ENCODE measurements at places on chromosomes 5 and 9.

DNA sequence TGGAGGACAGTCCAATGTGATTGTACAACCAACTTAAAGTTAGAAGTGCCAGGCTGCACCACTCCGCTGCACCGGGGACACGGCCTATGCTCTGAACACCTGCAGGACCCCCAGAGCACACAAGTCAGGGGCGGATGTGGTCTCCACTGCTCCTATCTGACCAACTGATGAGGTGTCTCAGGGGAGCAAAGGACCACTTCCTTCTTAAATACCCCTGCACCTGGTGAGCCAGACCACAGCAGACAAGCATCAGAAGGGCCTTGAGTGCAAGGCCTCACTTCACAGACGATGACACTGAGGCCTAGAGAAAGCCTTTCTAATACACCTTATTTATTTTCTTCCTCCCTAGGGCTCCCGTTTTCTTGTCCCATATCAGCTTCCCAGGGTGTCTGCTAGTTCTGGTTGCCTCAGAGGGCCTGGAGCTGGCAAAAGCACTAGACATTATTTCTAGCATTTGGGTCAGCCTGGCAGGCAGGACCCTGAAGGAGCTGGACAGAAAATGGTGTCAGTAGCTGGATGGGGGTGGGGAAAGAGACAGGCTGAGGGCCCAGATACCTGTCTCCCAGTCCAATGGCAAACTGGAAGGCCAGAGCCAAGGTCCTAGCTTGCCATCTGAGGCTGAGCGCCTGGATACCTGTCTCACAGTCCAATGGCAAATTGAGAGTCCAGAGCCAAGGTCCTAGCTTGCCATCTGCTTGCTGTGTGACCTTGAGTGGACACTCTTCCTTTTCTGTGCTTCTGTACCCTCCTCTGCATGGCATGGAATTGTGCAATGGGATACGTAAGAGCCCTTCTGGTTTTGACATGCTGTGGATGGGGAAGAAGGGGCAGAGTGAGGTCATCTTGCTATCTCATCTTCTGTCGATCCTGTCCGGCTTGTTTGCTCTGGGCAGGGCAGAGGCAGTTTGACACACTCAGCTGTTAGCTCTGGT is 9.0 kb downstream of the CCDC69 start:
- no peak for DNase-seq

- peak; percentile 56 for DNase-seq
Measured at GRCh38 chr9:91253488-91253887, 108.2 kb downstream of the AUH start.

- DNase-seq: no peak
Measured at GRCh38 chr5:81751836-81752643, 1.1 kb upstream of the SSBP2 start.

DNA sequence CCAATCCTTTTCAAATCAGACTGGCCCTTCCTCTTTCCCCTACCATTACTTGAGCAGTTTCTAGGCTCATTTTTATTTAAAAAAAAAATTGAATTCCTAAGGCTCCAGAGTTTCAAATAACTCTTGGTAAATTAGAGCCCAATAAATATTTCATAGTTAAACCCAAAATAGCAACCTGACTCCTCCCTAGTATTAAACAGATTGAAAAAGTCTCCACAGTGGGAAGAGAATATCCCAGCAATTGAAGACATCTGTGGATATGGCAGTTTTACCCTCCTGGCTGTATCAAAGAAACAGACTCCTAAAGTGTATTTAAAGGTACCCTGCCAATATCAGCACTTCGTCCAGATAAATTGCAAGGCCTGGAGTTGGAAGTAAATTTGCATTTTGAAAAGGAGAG is 52.7 kb upstream of the GDNF start:
- no peak for DNase-seq

GRCh38 chr5:2997179-2997578 is 245.7 kb upstream of the IRX2 start:
- no peak for DNase-seq

GRCh38 chr9:87148331-87149104 is 201.2 kb upstream of the GAS1 start:
- DNase-seq: no peak

GRCh38 chr9:97944612-97945011 is 6.6 kb upstream of the HEMGN start:
- DNase-seq: no peak

DNA sequence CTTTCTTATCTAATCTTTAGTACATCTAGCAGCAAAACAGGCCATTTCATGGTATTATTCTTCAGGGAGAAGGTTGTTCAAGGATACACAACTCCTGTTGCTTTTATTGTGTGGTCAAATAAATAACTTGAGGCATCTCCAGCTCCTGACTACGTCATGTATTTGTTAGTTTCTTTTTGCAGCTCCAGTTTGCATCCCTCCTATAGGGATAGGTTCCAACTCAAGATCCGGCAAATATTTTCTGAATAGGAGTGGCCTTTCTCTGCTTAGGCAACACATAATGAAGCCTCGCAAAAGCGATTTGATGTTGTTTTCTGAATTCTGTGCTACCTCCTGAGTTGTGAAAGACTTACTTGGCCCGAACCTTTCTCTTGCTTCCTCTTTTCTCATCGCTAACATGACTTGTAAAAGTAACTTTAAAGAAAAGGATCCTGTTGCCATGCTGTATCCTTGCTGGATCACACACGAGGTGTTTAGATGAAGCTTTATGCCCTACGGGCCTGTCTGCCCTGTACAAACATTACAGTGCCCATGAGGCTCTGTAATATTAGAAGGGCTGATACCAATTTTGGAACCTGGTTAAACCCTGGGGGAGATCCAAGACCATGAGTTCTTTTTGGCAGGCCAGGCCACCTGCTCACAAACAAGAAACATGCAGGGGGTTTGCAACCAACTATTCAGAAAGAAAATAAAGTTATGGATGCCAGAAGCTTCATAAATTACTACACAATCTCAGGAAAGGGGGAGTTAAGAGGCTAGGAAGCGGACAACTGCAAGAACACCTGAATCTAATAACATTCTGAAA is 149.8 kb upstream of the FGF10 start:
- no peak for DNase-seq

- DNase-seq: no peak
Measured at GRCh38 chr5:50655067-50655809, 11.2 kb upstream of the PARP8 start.

GRCh38 chr5:54844905-54845566 is 140.4 kb downstream of the ESM1 start:
- DNase-seq: peak; percentile 76

DNA sequence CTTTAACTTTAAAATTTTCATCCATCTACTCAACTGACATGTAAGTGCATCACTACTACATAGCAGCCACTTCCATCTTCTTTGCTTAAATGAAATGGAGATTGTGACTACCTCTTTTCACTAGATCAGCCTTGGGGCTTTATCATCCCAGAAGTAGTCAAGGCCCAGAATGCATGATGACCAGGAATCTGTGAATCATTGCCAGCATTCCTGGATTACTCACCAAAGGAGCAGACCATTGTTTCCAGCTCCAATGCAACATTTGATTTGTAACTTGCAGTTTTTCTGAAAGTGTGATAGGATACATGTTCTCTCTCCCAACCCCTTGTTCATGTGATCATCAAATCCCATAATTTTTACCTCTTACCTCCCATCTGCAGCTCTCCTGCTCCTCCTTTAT is 65.1 kb downstream of the PLPPR1 start:
- DNase-seq: no peak

DNA sequence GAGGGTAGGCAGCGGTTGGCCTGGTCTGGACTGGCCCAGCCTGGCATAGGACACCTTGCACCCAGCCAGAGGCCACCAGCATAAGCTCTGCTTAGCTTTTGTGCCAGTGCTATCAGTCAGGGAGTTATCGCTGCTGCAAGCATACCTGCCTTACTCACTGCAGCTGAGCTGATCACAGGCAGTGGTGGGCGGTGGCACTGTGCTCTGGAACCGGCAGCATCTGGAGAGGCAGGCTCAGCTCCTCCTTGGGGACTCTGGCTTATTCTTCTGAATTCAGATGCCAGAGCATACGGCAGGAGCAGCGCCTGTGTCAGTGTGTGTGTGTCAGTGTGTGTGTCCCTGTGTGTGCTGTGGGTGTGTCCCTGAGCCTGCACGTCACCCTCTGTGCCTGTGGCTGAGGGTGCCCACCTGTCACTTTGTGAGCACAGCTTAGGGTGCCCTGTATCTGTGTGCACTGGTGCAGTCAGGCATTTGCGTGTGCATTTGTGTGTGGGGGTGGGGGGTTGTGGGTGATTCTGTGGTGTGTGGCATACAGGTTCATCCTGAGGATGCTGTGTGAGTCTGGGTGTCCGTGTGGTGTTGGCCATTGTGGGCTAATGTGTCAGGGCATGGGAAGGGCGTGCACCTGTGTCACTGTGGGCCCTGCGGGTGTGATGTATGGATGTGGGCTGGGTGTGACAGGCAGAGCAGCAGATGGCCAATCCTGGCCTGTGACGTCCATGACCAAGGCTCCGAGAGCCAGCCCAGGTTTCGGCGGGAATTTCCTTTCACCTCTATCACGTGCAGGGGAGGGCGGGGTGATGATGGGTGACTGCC is 23.5 kb downstream of the LMX1B start:
- no peak for DNase-seq

- no peak for DNase-seq
Measured at GRCh38 chr5:14794583-14795230, 76.9 kb downstream of the ANKH start.

- no peak for DNase-seq
Measured at GRCh38 chr9:26604076-26604662, 288.4 kb downstream of the CAAP1 start.

DNA sequence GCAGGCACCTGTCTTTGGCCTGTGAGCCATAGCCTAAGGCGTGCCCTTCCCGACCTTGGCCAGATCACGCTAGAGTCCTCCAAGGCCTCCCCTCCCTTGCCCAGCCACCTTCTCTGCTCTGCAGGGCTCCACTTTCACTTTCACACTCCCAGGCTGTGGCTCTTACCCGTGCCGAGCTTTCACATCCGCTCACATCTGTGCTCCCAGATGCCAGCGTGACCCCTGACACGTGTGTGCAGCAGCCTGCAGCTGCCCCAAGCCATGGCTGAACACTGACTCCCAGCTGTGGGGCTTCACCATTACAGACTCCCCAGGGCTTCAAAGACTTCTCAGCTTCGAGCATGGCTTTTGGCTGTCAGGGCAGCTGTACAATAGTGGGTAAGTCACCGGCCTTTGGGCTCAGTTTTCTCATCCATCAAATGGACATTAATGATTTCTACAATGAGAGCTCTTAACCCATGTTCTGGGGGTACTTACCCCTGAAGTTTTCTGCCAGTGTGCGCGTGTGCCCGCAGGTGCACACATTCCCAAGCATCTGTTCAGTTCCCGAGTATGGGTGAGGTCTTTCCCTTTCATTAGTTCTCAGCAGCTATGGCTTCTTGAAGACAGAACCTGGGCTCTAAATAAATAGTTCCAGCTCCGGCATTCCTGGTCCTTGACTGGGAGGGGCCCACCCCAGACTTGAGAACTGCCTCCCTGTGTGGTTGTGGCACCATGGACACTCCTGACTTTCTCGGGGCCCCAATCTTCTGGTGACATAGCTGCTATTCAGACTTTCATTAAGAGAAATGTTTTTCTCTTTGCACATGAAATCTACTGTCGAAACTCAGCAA is 118.6 kb downstream of the RGS3 start:
- DNase-seq: peak; percentile 53

DNA sequence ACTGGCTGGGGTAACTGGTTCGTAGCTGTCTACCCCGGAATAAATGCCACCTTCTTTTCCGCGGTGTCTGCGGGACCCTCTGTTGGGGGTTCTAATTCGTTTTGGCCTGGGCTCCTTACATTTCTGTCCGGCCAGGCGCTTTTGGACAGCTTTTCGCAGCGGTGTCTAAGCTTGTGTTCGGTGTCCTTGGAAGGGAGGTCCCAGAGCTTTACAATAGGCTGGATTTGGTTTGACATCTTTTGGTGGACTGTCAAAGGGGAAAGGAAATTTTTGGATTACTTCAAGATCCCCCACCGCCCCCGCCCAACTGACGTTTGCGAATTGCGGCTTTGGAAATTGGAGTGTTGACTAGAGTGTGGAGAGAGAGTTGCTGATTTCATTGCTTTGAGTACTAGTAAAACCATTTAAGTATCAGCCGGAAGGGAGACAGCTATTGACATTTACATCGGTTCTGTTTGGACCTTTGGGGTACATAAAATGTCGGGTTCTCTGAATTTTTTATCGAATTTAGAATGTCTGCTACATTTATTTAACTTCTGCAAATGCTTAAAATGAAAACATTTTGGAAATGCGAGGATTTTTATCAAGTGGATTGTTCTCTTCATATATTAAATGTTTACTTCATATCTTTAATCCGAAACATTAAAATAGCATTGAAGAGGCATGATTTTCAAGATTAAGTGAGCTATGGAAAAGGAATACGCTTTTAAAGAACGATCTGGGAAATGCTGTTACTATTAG is 4.7 kb upstream of the PURA start:
- peak; percentile 18 for DNase-seq

DNA sequence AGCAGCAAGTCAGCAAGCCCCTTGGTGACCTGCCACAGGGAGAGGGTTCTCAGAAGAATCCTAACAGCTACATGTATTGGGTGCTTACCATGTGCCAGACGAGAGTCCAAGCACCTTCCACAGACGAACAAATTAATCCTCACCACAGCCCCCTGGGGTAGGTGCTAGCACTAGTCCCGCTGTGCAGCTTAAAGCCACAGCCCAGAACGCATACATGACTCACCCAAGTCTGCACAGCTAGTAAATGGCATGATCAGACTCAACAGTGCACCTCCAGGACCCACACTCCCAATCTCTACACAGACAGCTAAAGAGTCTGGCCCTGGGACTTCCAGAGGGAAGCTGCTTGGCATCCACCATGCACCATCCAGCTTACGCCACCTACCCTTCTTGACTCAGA is 111.5 kb downstream of the PAX5 start:
- DNase-seq: no peak

DNA sequence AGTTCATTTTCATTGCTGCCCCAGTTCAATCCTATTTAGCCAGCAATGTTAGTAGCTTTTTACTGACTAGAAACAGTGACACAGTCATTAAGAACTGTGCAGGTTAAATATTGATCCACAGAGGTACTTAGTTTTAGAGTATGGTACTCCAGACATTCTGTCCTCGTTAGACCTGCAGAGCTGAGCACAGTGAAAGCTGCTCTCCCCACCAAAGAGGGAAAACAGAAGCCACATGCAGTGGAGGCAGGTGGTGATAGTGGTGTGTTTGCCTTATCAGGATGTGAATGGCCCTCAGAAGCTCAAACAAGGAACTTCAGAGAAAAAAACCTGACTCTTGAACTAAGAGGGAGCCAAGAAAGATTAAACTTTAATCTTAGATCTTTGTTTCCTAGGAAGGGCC is 75.5 kb downstream of the UNC13B start:
- no peak for DNase-seq

DNA sequence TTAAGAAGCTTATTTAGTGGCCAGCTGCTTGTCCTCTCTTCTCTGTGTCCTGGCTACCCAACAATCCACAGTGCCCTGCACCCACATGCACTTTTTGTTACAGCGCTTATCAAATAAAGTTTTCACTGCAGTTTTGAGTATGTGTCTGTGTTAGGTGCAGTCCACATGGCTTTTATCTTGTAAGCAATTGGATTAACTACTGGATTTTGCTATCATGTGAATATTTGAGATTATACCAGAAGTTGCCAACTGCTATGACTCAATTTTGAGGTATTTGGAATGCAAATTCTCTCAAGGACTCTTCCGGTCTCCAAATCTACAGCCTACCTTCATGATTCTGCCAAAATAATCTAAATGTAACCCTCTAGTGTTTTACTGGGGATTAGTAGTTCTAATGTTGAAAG is 690.2 kb downstream of the NR2F1-AS1 start:
- DNase-seq: no peak

Measured in hematopoietic multipotent progenitor cell (in vitro differentiated cells).